Lung (tissue), 17 donors: ENCODE measurements at places on chromosomes 2 and 18. TPM values are rescaled to one million over a fixed set of nuclear protein-coding genes. Genes with fewer than 3 reads are reported as not detected.

The DLGAP1 gene
- total RNA-seq: 11.8 TPM

The SRBD1 gene
- 14.8 TPM for total RNA-seq

The CAMKMT gene
- 10.6 TPM for total RNA-seq

The SCN1A gene
- total RNA-seq: 18.6 TPM

The WDR75 gene
- total RNA-seq: 50.1 TPM

The ALK gene
- total RNA-seq: 0.09 TPM

The TFCP2L1 gene
- 2.8 TPM for total RNA-seq

The TSGA10 gene
- 13.7 TPM for total RNA-seq
